ENCODE measurements at places on chromosomes 16 and 17.
A peak's percentile ranks its signal among the peaks of the same experiment; 100 is the strongest.

DNA sequence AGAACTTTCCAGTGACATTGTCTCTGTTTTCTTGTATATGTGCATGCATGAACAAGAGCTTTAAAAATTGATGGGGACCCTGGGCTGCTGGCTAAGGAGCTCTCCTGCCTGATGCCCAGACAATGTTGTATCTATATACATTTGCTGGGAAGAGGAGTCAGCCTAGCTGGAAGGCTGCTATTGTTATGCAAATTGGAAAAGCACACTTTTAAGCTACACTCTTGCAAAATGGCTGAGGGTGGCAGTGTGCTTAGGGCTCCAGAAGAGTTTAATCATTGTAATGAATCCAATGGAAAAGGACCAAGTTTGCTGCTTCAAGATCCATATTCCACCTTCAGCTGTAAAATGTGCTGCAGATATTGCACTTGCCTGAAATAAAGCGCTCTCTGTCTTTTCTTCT is 171.8 kb downstream of the PRKCA start:
- no peak for DNase-seq

GRCh38 chr16:47779201-47780016 is 318.3 kb downstream of the PHKB start:
- no peak for DNase-seq

DNA sequence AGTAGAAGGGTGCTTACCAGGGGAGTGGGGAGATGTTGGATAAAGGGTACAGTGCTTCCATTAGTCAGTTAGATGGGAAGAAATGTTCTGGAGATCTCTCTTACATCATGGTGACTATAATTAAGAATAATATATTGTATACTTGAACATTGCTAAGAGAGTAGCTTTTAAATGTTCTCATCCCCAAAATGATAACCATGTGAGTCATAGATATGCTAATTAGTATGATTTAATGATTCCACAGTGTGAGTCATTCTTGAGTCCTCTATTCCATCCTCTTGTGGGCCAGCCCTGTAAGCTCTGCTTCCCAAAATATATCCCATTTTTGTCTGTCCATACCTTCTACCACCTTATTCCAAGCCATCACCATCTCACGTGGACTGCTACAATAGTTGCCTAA is 80.6 kb upstream of the CDH11 start:
- DNase-seq, result no peak

DNA sequence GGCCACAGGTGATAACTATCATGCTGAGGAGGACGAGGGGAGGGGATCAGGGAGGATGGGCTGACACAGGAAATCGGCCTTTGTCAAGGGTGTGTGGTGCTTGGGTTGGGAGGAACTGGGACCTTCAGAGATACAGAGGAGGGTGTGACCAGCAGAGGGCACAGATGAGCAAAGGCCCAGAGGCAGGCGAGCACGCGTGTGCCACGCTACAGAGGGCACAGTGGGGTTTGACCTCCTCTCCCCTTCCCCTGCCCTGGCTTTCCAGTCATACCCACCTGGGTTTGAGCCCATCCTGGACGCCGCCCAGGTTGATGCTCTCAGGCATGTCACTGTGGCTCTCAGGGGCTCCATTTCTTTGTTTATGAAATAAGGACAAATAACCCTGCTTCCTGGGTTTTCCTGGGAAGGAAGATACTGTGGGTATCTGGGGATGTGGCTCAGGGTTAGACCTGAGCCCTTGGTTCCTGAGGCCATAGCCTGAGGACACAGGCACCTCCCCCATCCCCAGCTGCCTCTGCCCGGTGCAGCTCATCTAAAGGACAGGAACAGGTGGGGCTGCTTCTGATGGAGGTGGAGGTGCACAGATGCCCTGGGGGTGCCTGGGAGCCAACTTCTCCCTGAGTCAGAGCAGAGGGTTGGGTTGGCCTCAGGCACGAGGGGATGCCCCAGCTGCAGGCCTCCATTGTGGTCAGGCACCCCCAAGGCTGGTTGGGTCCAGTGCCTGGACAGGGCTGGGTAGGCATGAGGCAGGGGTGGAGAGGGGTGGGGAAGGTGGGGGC is 51.8 kb downstream of the BEAN1 start:
- DNase-seq, result peak; percentile 86

DNA sequence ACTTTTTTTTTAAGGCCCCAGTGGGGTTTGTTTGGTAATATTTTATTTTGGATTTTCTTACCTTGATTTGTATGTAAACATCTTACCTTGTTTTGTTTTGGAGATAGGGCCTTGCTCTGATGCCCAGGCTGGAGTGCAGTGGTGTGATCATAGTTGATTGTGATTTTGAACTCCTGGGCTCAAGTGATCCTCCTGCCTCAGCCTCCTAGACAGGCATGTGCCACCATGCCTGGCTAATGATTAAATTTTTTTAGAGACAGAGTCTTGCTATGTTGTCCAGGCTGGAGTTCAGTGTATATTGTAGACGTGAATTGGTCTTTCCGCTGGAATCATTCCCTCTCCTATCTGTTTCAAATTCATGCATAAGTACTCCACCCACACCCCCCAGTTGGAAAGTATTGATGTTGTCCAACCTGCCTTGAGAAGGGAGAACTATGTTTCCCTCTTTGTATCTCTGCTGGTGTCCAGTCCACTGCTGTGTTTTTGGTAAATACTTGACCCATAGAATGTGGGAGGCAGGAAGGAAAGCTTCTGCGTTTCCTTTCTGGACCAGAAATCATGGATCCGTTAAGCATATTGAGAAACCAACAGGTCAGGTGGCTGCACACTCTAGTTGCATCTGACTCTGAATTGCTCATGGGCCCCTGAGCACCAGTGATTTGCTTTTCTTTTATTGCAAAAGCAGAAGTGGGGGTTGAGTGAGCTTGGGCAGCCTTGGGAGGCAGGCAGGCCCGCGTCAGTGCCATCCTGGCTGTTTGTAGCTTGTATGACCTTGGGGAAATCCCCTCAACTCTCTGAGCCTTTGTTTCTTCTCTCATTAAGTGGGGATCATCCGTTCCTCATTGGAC is 25.0 kb downstream of the RMI2 start:
- no peak for DNase-seq

DNA sequence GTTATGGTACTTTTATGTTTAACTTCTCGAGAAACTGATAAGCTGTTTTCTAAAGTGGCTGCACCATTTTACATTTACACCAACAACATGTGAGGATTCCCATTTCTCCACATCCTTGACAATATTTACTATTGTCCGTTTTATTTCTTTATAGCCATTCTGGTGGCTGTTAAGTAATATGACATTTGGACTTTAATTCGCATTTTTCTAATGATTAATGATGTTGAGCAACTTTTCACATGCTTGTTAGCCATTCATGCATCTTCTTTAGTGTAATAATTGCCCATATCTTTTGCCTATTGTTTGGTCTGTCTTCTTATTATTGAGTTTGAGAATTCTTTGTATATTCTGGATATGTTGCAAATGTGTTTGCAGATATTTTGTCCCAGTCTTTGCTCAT is 114.2 kb downstream of the DNAH9 start:
- DNase-seq, result no peak

- DNase-seq, result no peak
Observed at GRCh38 chr17:77256710-77257109, 115.9 kb downstream of the SEC14L1 start.

- DNase-seq, result peak; percentile 88
Observed at GRCh38 chr17:67637901-67638641, 79.7 kb upstream of the NOL11 start.

DNA sequence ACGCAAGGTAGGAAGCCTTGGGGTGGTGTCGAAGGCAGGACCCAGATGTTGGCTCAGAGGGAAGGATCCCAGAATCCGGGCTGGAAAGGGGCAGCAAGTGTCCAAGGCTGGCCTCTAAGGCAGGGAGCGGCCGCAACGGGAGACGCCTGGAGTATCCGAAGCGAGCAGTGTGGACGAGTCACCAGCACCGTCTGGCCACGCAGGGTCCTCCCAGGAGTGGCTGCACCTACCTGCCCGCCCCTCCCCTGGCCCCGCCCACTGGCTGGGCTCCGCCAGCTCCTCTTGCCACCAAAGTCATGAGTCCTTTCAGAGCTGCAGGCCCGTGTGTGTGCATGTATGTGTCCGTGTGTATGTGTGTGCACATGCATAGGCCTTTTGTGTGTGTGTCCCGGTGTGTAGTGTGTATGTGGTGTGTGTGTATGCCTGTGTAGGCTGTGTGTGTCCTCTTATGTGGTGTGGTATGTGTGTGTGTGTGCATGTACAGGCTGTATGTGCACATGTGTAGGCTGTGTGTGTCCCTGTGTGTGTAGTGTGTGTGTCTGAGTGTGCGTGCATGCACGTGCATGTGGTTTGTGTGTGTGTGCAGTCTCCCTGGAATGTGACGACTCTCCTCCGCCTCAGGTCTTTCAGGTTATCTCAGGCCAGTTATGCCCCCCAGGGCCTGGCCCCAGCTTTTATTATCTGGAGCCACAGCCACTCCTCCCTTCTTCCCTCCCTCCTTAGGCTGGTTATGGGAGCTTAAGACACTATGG is at the start of gene PRSS8:
TSS of gene PRSS8 (minus strand) at position 193 of the 752 bp plus-strand sequence. CDS start 229 bp downstream, outside the sequence.
- peak; percentile 73 for DNase-seq

DNA sequence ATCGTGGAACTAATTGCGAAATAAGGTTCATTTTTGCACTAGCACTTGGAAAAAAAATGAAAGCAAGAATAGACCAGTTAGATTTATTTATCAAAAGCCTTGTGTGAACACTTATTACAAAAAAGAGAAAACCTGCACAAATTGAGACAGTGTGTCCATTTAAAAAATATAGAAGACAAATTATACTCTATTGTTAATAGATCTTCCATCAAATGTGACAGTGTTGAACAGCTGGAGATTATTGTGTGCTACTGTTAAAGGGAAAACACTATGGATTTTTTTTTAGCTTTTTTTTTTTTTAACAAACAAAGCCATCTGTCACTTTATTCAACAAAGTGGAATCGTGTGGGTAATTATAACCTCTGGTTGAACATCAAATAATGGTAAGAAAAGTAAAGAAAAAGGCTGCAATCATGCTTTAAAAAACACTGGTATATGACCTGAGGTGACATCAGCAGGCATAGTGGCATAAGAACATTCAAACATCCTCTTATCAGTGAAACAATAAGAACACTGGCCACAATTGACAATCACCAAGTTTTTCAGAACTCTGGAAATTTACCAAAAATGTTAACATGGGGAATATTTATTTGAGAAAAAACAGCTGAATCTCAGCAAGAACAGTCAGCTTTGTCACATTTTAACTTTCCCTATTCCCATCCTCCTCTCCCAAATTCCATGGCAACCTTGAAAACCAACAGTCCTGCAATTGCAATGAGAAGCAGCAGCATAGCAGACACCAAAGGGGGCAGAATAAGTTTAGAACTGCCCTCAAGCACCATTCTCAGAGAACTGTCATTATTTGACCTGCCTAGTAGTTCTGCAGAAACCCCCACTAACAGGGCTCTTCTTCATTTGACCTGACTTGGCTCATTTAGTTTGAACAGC is 442.3 kb upstream of the MON1B start:
- no peak for DNase-seq

- DNase-seq, result peak; percentile 56
Observed at GRCh38 chr17:81101614-81102306, 63.5 kb upstream of the PVALEF start.

DNA sequence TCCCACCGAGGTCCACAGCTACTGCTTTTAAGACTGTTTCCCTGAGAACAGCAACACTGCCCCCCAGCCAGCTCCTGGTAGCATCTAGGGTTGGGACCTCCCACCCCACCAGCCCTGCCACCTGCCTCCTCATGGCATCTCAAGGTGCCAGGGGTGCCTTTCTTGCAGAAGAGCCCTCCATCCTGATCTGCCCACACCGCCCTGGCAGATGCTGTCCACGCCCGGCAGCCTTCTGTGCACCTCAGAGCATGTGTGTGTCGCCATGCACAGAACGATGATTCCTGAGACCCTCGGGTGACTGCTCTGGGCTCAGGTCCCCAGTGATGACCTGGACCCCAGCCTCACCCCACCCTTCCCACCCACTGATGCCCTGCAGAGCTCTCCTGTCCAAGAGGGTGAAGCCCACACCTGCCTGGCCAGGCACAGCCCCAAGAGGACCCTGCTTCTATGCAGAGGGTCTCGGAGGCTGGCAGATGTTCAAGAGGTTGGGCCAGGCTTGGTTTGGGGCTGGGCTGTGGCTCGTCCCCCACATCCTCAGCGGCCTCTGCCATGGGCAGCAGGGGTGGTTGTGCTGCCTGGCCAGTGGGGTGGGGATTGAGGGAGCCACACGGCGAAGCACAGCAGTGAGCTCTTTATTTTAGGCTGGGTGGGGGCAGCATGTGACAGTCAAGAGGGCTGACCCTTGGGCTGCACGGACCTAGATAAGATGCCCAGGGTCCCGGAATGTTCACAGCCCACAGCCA is 5.2 kb upstream of the SPATA2L start:
- DNase-seq, result no peak

GRCh38 chr16:24689128-24689527 is 40.3 kb upstream of the TNRC6A start:
- DNase-seq, result no peak

DNA sequence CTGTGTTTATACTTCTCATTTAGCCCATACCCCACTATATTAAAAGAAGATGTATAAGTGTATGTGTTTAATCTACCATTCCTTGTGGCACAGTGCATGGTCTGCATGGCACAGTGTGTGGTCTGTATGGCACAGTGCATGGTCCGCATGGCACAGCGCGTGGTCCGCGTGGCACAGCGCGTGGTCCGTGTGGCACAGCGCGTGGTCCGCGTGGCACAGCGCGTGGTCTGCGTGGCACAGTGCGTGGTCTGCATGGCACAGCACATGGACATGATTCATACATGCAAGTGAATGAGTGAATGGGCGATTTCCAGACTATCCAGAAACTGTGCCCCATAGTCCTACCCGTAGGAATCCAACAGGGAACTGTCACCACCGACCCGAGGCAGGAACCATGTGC is 632.6 kb downstream of the MAF start:
- DNase-seq, result no peak

- DNase-seq, result no peak
Observed at GRCh38 chr16:87607223-87607622, 4.9 kb downstream of the JPH3 start.

GRCh38 chr17:66016231-66016630 is 175.7 kb downstream of the CEP112 start:
- DNase-seq, result no peak

GRCh38 chr16:49194537-49195236 is 87.0 kb downstream of the CBLN1 start:
- DNase-seq, result no peak

GRCh38 chr17:82936768-82937171 is 96.9 kb upstream of the ZNF750 start:
- DNase-seq, result no peak

- DNase-seq, result no peak
Observed at GRCh38 chr16:12590963-12591362, 212.7 kb downstream of the CPPED1 start.

DNA sequence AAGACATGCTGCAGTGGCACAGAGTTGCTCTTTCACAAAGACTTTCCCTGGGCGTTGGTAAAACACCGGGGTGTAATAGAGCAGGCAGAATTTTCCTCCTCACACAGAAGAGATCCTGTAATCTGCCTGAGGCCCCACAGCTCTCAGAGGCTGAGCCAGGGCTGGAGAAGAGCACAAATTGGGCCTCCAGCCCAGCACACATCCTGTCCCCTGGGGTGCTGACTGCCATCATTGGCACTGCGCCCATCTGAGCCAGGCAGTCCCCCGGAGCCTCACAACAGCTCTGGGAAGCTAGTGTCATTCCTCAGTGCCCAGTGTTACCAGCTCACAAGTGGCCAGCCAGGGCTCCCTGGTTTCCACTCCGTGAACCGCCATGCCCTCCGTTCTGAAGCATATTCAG is 119.4 kb downstream of the SOCS1 start:
- DNase-seq, result peak; percentile 56

- DNase-seq, result peak; percentile 53
Observed at GRCh38 chr16:47018223-47018891, 44.9 kb upstream of the DNAJA2 start.

- no peak for DNase-seq
Observed at GRCh38 chr16:24571096-24571495, 31.7 kb downstream of the RBBP6 start.

GRCh38 chr17:79832218-79833109 is 6.8 kb downstream of the CBX4 start:
- peak; percentile 87 for DNase-seq
